Anterior cingulate cortex (tissue), 58 donors: ENCODE measurements at places on chromosomes 13 and 19.

- DNase-seq: peak; percentile 23
Observed at GRCh38 chr19:39166571-39167391, 30.0 kb upstream of the NCCRP1 start.

GRCh38 chr19:44759083-44759804 is 10.7 kb downstream of the BCL3 start:
- no peak for DNase-seq

GRCh38 chr19:34960103-34960805 is 3.8 kb downstream of the ZNF792 start:
- DNase-seq: no peak

- DNase-seq: peak; percentile 17
Observed at GRCh38 chr19:6048793-6049405, 61.4 kb downstream of the RFX2 start.

- DNase-seq: no peak
Observed at GRCh38 chr13:20121159-20121525, 39.7 kb downstream of the GJA3 start.

- DNase-seq: no peak
Observed at GRCh38 chr13:44046428-44046827, 166.7 kb downstream of the LACC1 start.

GRCh38 chr13:46523972-46524752 is 28.8 kb upstream of the LRCH1 start:
- DNase-seq: no peak

DNA sequence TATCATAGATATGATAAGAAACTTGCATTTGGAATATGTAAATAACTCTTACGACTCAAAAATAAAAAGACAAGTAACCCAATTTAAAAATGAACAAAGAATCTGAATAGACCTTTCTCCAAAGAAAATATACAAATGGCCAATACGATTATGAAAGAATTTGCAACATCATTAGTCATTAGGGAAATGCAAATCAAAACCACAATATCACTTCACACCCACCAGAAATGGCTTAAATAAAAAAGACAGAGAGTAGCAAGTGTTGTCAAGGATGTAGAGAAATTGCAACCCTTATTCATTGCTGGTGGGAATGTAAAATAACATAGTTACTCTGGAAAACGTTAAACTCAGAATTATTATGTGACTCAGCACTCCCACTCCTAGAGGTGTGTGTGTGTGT is 226.6 kb upstream of the MAB21L1 start:
- no peak for DNase-seq

DNA sequence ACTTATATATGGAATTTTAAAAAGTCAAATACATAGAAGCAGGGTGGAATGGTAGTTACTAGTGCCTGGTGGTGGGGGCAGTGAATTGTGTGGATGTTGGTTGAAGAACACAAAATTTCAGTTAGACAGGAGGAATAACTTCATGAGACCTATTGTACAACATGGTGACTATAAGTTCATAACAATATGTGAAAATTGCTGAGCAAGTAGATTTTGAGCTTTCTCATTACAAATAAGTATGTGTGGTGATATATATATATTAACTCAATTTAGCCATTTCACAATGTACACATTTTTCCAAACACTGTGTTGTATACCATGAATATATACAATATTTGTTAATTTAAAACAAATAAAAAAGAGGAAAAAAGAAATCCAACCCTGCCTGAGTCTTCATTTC is 641.1 kb downstream of the DIAPH3 start:
- no peak for DNase-seq

- DNase-seq: no peak
Observed at GRCh38 chr19:48379058-48379457, 12.3 kb downstream of the KDELR1 start.

DNA sequence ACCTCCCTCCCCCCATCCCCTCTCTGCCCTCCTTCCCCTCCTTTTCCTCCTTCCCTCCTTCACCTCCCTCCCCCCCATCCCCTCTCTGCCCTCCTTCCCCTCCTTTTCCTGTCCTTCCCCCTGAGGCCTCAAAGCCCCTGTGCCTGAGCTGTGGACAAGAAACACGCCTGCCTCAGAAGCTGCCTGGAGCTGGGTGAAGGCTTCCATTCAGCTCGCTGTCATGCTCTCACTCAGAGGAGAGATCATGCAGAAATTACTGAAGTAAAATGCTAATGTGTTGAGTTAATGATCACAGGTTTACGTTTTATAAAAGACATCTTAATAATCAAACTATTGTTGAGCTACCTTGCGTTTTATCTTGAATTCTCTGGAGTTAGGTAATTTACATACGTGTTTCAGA is 114.5 kb downstream of the ATP11A start:
- DNase-seq: no peak

GRCh38 chr19:11100049-11100448 is 10.8 kb downstream of the LDLR start:
- no peak for DNase-seq

- DNase-seq: peak; percentile 46
Observed at GRCh38 chr13:113928685-113929627, 44.9 kb downstream of the C13orf46 start.

DNA sequence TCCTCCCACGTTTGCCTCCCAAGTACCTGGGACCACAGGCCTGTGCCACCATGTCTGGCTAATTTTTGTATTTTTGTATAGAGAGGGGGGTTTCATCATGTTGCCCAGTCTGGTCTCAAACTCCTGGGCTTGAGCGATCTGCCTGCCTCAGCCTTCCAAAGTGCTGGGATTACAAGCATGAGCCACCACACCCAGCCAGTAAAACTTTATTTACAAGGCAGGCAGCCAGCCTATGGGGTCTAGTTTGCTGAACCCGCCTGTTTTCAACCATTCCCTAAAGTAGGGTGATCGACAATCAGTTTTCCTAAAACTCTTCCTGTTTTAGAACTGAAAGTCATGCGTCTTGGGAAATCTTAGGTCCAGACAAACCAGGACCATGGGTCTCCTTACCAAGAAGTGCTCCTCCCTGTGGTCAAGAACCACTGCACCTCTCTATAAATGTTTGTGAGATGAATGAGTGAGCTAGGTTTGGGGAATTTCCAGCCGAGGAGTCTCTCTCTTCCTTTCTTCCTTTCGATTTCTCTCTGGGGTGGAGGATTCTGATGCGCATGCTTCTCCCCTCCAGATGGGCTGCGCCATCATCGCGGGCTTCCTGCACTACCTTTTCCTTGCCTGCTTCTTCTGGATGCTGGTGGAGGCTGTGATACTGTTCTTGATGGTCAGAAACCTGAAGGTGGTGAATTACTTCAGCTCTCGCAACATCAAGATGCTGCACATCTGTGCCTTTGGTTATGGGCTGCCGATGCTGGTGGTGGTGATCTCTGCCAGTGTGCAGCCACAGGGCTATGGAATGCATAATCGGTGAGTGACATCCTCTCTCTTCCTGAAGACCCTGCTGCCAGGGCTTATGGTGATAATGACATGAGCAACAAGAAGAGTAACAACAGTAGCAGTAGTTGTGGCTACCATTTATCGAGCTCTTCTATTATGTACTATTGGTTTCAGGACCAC is 38.7 kb downstream of the ADGRE1 start:
- no peak for DNase-seq

GRCh38 chr13:66536746-66537145 is 693.4 kb downstream of the PCDH9 start:
- DNase-seq: no peak

DNA sequence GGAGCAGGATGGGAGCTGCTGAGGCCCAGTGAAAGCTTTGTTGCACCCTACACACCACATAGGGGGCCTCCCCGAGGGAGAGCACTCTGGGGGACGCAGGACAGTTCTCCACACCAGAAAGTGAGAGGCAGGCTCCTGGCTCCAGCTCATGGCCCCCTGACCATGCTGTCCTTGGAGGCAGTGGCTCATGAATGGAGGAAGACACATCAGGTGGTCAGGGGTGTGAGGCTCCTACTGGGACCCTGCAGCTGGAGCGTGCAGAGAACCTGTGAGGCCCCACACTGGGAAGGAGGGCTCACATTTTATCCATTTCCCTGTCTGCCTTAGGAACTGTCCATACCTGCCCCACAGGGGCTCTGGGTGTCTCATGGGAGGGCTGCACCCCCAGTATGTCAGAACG is 85.3 kb downstream of the ZNF536 start:
- no peak for DNase-seq

- peak; percentile 15 for DNase-seq
Observed at GRCh38 chr19:19170053-19170872, at the start of gene MEF2B. TSS of gene MEF2B (minus strand) at chr19:19170263. CDS start at chr19:19150735, 19,528 bp downstream.

- DNase-seq: peak; percentile 14
Observed at GRCh38 chr19:15252398-15253018, 20.3 kb upstream of the EPHX3 start.

DNA sequence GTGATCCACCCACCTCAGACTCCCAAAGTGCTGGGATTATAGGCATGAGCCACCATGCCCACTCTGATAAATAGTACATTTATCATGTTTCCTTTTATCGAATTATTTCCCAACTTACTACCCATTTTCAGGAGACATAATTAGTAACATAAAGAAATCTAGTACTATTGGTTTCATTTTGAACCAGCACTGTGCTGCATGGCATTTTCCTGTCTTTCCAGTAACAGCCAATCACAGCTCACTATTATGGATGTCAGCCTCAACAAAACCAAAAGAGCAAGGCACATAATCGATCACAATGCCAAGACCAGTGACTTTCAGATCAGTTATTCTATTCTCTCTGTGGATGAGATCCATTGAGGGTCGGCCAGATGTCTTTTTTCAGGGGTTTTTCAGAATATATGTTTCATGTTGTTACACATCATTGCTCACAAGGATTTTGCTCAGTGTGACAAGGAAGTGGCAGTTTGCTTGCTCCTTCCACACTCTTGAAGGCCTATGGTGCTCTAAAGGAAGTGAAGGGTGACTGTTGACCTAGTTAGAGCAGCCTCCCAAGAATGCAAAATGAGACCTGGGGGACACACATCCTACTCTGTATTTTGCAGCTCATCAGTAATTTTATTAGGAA is 233.4 kb downstream of the KCNRG start:
- no peak for DNase-seq

- no peak for DNase-seq
Observed at GRCh38 chr13:83204886-83205285, 677.4 kb downstream of the SLITRK1 start.
